KBM-7 (cell line): ENCODE measurements at places on chromosomes 2 and 18.

DNA sequence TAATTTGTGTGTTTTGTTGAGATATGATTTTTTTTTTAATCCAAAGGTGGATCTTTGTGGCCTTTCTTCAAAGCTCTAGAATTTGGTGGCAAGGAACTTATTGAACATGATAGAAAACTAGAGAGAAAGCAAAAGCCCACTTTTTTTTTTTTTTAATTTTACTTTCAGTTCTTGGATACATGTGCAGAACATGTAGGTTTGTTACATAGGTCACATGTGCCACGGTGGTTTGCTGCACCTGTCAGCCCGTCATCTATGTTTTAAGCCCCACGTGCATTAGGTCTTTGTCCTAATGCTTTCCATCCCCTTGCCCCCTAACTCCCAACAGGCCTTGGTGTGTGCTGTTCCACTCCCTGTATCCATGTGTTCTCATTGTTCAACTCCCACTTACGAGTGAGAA is 135.9 kb downstream of the RHBDD1 start:
- no peak for DNase-seq

GRCh38 chr2:146894514-146894913 is 950.3 kb upstream of the ACVR2A start:
- DNase-seq = no peak

GRCh38 chr2:112627060-112628040 is 18.4 kb upstream of the SLC20A1 start:
- peak; percentile 80 for DNase-seq

DNA sequence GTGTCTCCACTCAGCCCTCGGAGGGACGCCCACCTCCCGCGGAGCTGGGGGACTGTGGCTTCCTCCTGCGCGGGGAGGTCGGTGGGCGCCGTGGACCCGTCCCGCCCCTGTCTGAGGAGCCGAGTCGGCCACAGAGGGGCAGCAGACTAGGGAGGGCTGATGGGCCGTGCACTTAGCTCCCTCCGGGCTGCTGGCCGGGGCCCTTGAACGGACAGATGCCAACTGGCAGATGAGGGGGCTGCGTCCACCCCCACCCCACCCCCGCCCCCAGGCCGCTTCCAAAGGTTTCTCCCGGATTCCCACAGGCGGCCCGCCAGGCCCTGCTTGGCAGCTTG is 10.4 kb upstream of the UBE2F start:
- DNase-seq = no peak

DNA sequence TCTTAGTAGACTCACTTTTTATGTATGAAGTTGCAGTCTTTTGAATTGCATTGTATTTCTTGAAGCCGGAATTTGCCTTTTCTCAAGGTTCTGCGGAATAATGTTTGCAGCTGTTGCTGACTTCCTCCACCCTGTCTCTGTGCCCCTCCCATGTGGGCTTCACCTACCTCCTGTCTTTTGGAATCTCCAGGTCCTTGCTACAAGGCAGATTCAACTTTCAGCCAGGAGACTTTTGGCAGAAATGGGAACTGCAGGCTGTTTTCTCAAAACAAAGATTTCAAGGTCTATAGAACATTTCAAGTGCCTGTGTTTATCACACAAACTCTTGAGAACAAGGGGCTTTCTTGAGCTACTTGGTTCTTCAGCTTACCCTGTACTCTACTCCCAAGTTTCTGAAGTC is 25.6 kb downstream of the ZNF236 start:
- peak; percentile 31 for DNase-seq

- DNase-seq = no peak
Measured at GRCh38 chr2:223560749-223561435, 41.3 kb downstream of the SCG2 start.

- DNase-seq = no peak
Measured at GRCh38 chr2:71006955-71007799, 12.5 kb upstream of the TEX261 start.

GRCh38 chr2:67036444-67036843 is 360.7 kb upstream of the ETAA1 start:
- DNase-seq = no peak

DNA sequence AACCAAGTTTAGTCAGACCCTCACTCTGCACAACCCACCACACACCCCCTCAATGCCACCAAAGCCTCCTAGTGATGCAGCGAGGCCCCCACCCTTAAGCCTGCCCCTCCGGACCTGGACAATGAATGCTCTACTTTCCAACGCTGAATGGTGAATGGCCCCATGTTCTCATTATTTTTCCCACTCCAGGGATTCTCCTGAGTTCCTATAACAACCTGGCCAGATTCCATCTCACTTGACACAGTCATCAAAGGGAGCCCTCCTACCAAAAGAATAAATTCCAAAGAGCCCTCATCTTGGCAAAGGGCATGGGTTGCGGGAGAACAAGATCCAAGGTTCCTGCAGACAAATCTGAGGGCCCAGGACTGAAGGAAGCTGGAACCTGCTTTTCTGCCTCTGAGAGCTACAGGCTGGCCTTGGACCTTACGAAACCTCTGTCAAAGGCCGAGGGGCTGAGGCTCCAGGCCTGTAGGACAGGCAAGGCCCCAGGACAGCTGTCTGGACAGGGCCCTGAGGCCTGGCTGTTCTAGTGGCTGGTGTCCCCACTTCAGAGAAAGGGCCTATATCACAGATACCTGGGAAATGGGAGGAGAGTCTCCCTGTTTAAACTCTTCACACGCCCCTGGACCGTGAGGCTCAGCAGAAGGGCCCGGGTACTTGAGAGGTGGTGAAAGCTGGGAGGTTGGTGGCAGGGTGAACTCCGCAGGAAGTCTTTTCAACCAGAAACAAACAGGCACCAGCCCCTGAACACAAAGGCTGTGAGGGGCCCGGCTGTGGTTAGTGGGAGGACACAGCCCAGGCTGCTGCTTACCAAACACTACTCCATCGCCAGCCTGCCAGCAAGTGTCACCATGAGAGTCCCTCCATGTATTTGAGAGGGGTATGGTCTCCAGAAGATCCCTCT is 27.3 kb downstream of the SFXN5 start:
- DNase-seq = no peak
